ENCODE measurements at places on chromosomes 6 and 20.

GRCh38 chr6:128597956-128598355, 77.6 kb upstream of the PTPRK start:
- DNase-seq = peak; percentile 10

- DNase-seq = no peak
These were observed 12.6 kb downstream of the PCMTD2 start for GRCh38 chr20:64268174-64268573.

- peak; percentile 54 for DNase-seq
These were observed 8.6 kb upstream of the TRIB3 start for GRCh38 chr20:371755-372542.

DNA sequence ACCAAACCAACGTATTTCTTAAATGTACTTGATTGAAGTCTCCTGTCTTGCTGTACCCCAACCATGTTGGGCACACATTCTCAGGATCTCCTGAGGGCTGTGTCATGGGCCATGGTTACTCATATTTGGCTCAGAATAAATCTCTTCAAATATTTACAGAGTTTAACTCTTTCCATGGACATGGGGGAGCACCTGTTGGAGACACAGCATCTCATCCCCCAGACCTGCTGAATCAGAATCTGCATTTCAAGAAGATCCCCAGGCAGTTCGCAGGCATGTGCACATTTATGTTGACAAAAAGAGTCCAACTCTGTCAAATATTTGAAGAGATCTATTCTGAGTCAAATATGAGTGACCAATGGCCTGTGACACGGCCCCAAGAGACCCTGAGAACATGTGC, 24.5 kb downstream of the PIGT start:
- DNase-seq = no peak

- DNase-seq = peak; percentile 36
These were observed 719 bp downstream of the SMPD2 start for GRCh38 chr6:109441069-109441816.

GRCh38 chr6:101722471-101722870, 329.0 kb downstream of the GRIK2 start:
- no peak for DNase-seq

- DNase-seq = no peak
These were observed 37.7 kb upstream of the ADGRF5 start for GRCh38 chr6:46959419-46959818.
